ENCODE measurements at places on chromosomes 4 and X. TPM values are rescaled to one million over a fixed set of nuclear protein-coding genes. Genes with fewer than 3 reads are reported as not detected.

GRCh38 chrX:14309431-14309830, 219.9 kb upstream of the GLRA2 start:
- no peak for DNase-seq

DNA sequence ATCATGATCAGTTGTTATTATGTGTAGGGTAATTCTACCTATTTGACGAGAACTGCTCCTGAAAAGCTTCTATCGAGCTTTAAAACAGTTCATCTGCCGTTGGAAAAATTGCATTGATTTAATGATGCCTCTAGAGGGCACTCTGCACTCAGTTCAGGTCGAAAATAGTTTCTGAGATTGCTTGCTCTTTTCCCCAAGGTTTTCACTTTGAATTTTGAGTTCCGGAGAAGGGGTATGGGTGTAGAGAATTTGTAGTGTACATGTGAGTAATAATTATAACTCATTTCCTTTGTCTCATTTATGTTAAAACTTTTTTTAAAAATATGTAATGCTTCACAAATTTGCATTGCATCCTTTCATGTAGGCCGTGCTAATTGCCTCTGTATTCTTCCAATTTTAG, 28.4 kb upstream of the TNIP3 start:
- peak; percentile 71 for DNase-seq

DNA sequence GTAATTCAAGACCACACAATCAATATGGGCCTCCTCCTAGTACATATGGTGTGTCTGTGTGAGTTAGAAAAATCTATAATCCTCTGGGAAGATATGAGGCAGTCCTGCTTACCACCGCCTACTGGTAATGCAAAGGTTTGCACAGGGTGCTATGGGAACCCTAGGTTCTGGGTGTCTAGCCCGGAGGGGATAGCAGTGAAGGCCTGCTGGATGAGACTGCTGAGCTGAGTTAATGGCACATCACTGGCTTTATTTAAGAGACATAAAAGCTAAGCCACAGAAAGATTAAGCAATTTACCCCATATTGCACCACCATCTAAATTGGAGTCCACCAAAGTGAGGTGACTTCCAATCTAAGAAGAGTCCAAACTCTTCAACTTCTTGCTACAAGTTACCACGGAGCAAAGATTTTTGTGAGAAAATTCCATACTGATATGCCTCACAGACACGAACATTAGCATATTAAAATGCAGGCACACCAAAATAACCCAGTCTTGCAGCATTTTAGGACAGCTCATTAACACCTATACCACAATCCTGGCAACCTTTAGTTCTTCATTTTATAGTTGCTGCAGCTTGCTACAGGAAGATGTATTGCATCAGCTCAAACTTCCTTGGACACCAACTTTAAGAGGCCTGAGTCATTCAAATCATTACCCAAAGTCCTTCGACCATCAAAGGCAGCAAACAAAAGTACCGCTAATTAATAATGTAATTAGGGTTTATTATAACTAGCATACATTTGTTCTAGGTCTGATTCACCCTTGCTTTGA, 13.7 kb downstream of the DGKK start:
- no peak for DNase-seq

DNA sequence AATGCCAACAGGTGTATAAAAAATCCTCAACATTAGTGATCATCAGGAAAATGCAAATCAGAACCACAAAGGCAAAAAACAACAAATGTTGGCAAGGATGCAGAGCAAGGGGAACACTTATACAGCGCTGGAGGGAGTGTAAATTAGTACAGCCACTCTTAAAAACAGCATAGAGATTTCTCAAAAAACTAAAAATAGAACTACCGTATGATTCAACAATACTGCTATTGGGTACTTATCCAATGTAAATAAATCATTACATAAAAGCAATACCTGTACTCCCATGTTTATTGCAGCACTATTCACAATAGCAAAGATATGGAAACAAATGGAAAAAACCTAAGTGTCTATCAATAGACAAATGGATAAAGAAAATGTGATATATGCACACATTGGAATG, 171.3 kb downstream of the SLC7A11 start:
- DNase-seq = no peak

DNA sequence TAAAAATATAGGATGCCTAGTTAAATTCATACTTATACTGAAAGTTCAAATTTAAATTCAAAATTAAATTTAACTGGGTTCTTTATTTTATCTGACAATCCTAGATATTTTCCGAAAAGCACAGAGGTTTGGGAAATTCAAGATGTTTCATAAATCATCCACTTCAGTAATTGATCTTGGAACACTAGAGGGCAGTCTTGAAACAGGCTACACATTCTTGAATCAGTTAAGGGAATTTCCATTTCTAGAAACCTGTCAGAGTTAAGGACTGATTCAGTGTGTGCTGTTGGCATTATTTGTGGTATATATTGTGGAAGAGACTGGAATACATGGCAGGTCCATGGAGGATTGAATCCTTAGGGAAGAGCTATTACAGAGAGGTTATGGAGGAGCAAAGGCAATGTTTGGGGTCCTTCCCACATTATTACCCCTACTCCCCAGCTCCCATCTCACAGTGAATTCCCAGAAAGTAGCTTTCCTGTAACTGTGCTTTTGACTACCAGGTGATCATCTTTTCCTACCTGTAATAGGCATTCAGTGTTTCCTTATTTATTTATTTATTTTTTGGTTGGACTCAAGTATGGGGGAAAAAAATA, 92.9 kb downstream of the EGF start:
- DNase-seq = peak; percentile 84

DNA sequence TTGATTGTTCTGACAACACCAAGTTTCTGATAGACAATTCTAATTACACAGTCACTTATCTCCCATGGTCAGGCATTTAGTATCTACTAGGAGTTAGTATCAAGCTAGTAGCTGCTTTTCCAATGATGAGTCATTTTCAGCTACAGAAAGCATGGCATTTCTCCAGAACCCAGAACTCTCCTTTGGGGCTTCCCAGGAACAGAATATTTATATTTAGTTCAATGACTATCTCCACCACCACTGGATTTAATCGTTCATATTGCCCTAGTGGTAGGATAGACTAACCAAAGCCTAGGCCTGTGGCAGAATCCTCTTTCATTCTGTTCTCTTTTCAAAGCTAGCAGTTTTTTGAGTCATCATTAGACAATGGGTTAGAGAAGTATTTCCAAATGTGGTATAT, 569.4 kb downstream of the GABRG1 start:
- DNase-seq = peak; percentile 32

DNA sequence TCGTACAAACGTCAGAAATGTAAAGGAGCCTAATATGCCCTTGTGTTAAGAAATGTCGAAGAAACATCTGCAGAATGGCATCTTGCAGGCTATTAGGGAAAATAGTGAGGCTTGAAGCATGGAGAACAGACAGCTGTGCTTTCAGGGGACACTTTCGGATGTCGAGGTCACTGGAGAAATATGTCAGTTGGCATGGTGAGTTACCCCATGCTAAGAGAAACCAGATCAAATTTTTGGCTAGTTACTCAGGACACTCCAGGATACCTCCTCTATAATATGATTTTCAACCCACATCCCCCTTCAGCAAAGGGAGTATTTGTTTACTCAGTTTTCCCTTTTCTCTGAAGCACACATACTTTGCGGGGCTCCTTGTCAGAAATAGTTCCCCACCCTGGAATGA, 171.4 kb downstream of the GPC3 start:
- DNase-seq = peak; percentile 5

- peak; percentile 88 for DNase-seq
Measured at GRCh38 chr4:185542626-185543315, 7.5 kb upstream of the PDLIM3 start.

GRCh38 chr4:177222781-177223180, 86.9 kb upstream of the NEIL3 start:
- no peak for DNase-seq

DNA sequence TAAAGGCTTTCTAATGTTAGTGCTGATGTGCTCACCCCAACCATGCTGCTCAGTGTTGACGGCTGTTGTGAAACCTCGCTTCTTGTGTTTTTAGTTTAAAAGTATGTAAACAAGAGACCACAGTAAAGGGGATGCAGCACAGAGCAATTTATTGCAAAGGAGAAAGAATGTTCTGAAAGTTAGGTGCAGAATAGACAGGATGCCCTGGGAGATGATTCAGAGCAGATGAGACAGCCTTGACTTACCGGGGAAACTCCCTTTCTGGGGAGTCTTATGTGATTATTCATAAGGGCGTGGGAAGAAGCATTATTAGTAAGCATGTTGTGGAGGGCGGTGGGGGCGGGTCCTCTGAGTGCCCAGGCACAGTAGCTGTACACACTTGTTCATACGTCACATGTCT, 47.7 kb downstream of the EVC start:
- peak; percentile 98 for DNase-seq

SOD3 gene
- total RNA-seq = 34.8 TPM

S100G gene
- not detected for total RNA-seq

RXFP1 gene
- 1.3 TPM for total RNA-seq

PAK3 gene
- 1.3 TPM for total RNA-seq

IBSP gene
- total RNA-seq = not detected
